CD4-positive, alpha-beta T cell (primary cell): ENCODE measurements at places on chromosomes 3 and 15. TPM values are rescaled to one million over a fixed set of nuclear protein-coding genes. Genes with fewer than 3 reads are reported as not detected.

Gene MINAR1
- total RNA-seq: 0.14 TPM

DNA sequence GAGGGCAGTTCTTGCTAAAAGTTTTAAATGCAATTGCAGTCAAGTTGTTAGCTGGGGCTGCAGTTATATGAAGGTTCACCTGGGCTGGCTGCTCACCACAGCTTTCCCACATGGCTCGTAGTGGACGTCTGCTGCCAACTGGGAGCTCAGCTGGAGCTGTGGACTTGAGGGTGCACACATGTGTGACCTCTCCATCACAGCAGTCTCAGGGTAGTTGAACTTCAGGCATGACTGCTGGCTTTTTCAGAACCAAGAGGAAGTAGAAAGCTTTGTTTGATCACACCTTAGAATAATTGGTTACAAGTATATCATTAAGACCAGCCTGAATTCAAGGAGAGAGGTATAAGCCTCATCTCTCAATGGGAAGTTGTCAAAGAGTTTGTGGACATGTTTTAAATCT lies 74.1 kb downstream of the CHL1 start:
- DNase-seq: no peak

Gene TUBGCP5
- total RNA-seq: 24.5 TPM

- no peak for DNase-seq
Measured at GRCh38 chr15:94238539-94239118, 7.3 kb downstream of the MCTP2 start.

DNA sequence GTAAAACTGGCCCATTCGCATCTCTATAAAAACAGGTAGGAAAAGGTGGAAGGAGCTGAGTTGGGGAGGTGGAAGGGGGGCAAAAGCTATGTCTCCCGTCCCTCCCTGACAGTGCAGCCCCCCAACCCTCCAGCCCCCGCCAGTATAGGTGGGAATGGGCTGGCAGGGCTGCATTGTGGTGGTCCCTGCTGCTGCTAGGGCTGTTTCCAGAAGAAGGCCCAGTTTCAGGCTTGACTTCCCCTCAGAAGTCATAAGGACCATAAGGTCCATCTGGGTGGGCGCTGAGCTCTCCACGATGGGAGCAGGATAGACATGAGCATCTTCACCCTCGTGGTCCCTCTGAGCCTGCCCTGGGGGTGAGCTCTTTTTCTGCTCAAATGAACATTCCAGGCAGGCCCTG lies 44.2 kb downstream of the APBA2 start:
- DNase-seq: no peak

GRCh38 chr15:73981761-73982221 lies 10.3 kb downstream of the STOML1 start:
- DNase-seq: no peak

GRCh38 chr3:124395584-124396338 lies 334.5 kb upstream of the UMPS start:
- DNase-seq: no peak

Gene FBXW12
- total RNA-seq: not detected

DNA sequence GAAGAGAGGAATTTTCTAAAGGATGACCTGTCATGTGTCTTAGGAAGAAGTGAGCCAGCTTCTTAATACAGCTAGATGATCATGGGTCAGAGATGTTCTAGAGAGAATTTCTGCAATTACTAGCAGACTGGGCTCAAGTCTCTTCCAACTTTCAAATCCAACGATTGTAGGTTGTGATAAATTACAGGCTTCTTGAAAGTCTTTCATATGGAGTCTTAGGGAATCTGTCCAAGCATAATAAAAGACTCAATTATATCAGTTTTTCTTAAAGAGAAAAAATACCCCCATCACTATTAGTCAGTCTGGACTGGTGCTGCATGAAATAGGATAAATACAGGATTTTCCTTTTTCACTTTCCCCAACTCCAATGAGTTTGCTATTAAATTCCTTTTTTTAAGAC lies 59.1 kb downstream of the DRD3 start:
- DNase-seq: no peak

- no peak for DNase-seq
Measured at GRCh38 chr3:13541691-13542090, 7.2 kb upstream of the FBLN2 start.

DNA sequence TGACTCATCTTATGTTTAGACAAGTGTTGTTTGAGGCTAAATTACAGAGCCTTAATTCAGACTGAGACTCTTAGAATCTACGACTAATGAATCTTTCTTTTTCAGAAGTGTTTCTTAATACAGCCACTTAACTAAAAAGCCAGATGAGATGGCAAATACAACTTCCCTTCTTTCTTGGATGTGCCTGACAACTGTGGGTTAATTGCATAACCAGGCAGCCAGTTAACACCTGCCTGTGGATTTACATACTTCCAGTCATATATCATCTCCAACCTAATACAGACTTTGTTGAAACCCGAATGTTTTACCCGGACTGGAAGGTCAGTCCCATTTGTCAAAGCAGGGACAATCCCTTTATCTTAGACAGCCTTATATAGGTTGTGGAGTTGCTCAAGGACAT lies 297.6 kb downstream of the VPS13C start:
- DNase-seq: no peak

Gene DOCK3
- 1.1 TPM for total RNA-seq

- DNase-seq: no peak
Measured at GRCh38 chr3:67030785-67031740, 33.0 kb downstream of the KBTBD8 start.

GRCh38 chr3:136247855-136248590 lies 2.1 kb upstream of the PCCB start:
- DNase-seq: no peak

- DNase-seq: no peak
Measured at GRCh38 chr3:74640211-74640610, 25.8 kb upstream of the CNTN3 start.

Gene LRRC31
- not detected for total RNA-seq

GRCh38 chr3:99562990-99563607 lies 75.3 kb upstream of the COL8A1 start:
- no peak for DNase-seq

- DNase-seq: no peak
Measured at GRCh38 chr3:84962415-84962814, 3.6 kb downstream of the CADM2 start.

- no peak for DNase-seq
Measured at GRCh38 chr3:66816090-66816761, 181.9 kb upstream of the KBTBD8 start.

DNA sequence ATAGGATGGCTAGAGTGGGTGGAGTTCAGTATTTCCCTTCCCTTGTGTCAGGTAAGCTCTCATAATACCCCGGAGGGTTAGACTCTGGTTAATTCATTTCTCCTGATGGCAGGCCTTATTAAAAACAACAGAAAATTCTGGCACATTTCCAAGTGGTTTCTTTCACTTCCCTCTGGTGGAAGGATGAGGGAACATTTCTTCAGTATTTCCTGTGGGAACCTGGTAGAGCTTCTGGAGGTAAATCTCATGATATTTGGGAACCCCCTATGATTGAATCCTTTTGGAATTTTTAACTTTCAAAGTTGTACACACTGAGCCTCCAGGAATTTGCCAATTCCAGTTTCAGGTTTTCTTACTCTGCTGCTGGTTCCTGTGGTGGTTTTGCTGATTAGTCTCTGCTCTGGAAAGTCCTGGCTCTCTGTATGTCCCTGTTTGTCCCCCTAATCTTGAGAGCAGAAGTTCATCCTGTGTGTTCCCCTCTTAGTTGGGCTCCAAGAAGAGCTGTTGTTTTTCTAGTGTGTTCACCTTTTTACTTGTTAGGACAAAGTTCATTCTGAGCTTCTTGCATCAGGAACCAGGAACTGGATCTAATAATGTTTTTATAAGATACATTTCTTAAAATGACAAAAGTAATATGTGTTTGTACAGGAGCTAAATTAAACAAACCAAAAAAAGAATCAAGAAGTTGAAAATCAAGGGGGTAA lies 12.1 kb downstream of the CHRNA7 start:
- DNase-seq: no peak

Gene TGM4
- not detected for total RNA-seq

DNA sequence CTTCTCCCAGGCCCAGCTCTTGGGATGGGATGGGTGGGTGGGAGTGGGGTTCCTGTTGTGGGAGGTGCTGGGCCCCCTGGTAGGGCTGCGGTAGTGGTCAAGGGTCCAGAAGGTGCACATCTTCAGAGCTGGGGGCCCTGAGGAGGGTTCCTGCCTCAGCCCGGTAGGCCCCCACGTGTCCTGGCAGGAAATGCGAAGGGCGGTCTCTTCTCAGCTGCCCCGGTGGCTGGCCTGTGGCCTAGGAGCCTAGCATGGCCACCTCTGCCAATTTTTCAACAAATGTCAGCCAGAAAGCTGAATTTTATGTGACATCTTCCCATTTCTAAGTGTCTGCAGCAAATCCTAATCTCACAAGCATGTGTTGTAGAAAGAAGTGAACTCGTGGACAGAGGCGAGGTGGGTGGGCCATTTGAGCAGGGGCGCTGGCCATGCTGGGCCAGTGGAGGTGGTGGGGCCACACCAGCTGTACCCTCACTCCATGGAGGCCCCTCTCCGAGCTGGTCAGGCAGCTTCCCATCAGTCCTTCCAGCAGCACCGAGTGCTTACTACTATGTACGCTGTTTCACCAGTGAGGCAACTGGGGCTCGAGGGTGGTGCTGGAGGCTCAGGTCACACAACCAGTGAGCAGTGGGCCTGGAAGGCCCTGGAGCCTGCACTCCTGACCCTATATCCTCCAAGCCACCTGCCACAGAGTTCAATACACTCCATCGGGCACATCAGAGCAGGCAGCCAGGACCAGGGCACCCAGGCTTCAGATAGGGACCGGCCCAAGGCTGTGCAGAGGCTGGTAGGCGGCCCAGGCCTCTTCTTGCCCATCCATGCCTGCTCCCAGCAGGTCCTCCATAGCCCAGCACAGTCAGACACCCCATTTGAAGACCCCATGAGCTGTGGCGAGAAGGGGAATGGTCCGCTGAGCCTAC lies 23.2 kb downstream of the FBLN2 start:
- no peak for DNase-seq

DNA sequence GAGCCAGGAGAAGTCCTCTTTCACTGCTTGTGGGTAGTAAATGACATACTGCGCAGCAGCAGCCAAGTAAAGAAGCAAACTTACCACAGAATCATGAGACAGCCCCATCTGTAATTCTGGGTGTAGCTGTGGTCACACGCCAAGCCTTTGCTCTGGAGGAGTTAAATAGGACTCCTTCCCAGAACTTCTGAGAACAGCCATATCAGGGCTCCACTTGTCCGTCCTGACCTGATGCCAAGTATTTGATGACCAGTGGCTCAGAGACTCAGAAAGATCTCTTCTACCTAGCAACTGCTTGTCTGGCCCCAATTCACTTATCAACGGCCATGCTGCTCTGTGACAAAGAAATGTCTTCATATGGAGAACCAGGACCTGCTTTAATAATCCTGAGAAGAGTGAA lies 20.6 kb upstream of the GOLIM4 start:
- DNase-seq: no peak

- no peak for DNase-seq
Measured at GRCh38 chr3:108590460-108590859, 938 bp downstream of the DZIP3 start.

Gene CASR
- 0.03 TPM for total RNA-seq

Gene NMB
- 3.7 TPM for total RNA-seq
